ENCODE measurements at places on chromosomes 16 and 17.

DNA sequence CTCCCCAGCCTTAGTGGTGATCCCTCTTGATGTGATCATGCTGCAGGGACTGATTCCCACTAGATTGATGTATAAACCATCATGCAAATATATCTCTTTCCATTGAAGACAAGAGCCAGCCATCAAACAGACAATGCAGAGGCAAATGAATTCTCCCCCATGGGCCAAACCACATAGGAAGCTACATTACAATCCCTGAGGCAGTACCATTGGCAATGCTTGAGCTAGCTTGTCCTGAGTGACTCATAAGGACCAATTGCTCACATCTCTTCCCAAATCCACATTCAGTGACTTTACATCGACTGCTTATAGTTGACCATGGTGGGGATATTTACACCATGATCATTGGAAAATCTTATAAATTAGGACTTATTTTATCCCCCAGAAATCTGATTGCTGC lies 242.2 kb downstream of the SHISA9 start:
- no peak for DNase-seq

GRCh38 chr16:88943741-88944140 lies 33.3 kb downstream of the CBFA2T3 start:
- DNase-seq: no peak

GRCh38 chr16:89658221-89658879 lies 714 bp downstream of the SPATA33 start:
- no peak for DNase-seq

DNA sequence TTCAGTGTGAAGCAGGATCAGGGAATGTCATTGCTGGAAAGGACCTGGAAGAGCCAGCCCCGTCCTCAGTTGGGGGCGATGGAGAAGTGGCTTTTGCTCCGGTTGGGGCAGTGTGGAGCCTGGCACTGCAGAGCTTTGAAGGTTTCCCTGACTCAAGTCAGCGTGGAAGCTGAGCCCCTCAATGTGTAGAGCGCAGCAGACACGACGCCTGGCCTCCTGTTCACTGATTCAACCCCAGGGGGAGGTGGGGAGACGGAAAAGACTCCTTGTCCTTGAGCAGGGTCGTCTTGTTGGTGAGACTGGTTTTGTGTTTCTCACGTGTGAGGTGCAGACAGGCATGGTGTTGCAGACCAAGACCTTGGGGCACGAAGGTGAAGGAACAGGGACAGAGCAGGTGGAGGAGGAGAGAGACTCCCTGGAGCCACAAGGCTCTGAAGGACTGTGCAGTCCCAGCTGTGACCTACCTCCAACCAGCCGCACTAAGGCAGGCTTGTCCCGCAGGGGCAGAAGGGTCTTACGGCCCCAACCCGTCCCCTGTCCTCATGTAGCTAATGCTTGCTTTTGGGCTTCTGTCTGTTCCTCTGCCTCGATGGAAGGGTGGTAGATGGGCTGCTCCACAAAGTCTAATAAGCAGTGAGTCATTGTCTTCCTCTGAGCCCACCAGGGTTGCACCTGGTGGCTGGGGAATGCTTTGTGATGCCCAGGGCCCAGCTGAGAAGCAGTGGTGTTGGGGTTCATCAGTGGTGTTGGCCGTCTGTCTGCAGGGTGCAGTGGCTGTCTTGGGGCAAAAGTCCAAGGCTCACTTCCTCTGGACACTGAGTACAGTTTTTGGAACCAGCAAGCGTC lies 47.8 kb downstream of the MPRIP start:
- no peak for DNase-seq

DNA sequence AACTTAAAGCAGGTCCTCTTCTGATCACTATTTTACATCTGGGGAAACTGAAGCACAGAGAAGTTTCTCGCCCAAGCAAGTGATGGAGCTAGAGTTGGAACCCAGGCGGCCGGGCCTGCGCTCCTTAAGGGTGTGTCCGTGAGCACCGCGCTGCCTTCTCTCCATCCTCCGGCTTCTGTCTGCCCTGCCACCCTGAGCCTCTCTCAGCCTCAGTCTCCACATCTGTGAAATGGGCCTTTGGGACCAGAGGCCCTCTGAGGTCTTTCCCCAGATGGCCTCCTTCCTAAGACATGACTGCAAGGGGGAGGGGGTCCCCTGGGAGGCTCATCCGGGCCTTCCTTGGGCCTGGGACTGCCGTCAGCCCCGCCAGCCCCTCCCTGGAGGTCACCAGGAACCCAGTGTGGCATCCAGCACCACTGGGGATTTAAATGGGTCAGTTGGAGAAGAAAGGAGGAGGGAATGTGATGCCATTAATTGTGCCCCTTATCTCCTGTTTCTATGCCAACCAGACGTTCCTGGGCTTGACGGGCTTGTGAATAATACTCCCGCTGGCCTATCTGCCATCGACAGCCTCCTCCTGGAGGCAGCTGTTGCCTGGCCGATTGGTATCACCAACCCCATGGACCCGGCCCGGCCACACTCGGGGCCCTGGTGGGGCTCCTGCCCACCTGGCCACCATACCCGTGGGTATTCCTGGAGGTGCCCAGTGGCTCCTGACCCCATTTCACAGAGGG lies 5.1 kb downstream of the ZFPM1 start:
- DNase-seq: no peak

DNA sequence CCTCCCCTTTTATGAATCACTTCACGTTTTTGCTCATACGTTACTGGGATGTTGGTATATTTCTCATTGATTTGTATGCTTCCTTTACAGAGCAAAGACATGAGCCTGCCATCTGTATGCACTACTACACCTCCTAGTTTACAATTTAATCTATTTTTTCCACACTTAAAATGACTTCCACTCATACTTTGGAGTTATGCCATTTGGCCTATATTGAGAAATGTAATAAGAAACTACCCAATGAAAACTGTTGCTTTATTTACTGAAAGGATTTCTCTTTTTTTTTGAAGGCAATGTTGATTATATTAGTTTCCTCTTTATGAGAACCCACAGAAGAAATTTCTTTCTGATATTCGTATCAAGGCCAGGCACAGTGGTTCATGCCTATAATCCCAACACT lies 43.1 kb downstream of the DUSP14 start:
- DNase-seq: no peak

DNA sequence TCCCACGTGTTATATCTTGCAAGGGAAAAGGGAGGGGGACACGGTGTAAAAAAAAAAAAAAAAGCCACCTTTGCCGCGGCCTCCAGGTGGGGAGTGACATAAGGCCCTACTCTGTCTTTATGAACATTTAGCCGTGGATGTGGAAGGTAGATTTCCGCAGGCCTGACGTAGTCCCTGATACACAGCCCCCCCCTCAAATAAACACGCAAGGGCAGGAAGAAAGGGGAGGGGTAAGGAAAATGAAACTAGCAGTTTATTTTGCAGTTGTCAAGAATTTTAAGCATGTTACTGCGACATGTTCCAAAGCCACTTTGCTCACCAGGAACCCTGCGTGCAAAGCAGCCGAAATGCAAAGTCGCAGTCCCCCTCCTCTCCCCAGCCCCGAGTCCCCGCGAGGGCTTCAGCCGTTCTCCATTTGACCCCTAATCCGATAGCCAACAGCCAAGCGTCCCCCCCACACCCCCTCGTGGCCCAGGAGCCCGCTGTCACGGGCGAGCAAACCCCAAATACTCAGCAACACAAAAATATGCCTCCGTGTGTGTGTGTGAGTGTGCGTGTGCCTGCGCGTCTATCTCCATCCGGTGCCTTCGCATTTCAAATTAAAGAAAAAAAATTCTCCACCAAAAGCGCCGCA lies 1.2 kb downstream of the CBX4 start:
- no peak for DNase-seq

DNA sequence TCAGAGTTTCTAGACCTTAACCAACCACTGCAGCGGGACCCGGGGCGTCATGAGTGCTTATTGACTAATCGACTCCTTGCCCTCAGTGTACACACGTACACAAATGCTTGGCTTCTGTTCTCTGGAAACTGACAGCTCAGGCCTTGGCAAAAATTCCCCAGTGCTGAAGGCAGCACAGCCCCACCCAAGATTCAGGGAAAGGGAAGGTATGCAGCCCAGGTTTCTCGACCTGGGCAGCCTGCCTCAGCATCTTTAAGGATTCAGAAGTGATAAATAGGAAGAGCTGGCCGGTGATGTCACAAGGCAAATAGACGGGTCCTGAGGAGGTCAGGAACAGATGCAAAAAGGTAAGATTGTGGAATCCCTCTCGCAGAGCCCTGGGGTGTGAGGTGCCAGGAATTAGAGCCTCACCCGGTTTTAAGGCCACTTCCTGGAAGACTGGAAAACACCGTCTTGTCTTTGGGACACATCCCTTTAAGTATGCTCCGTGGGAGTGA lies 9.0 kb upstream of the CDH3 start:
- DNase-seq: no peak

DNA sequence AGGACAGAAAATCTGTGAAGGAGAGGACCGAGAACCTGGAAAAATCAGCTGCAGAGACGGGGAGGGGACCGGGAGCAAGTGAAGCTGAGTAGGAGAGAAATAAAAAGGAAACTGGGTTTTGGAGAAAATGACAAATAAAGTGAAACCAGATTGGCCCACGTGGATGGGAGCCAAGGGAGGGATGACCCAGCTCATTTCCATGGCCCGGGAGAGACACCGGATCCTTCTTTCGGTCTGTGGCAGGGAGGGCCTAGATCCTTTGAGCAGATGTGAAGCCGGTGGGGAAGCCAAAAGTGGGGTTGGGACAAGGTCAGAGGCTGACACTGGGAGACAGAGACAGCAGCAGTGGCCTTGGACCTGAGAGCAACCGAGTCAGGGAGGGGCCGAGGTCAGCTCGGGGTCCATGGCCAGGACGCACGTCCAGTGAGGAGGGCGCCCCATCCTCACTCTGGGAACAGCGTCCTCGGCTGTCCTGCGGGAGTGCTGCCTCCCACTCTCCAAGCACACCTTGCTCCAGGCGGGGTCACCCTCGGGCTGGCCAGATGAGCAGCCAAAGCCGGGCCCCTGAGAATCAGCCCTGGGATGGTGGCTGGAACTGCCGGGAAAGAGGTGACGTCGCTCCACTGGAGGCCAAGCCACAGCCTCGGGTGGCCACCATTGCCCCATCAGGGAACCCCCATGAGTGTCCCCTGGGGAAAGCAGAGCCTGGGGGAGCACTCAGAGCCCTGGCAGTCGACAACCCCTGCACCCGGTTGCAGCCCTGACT lies 50.8 kb upstream of the CDR2 start:
- DNase-seq: no peak

DNA sequence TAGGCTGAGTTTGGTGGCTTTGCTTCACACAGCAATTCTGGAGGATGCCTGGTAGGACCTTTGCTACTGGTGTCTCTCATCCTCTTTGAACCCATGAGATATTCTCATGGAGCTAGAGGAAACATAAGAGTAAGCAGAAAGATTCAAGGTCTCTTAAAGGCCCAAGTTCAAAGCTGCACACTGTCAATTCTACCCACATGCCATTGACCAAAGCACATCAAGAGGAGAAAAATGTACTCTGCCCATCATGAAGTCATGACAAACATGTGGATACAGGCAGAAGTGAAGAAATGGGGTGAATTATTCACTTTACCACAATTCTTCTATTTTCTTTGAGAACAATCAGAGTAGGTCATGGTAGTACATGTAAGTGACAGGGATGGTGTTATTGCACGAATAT lies 13.1 kb downstream of the SKA2 start:
- DNase-seq: no peak

DNA sequence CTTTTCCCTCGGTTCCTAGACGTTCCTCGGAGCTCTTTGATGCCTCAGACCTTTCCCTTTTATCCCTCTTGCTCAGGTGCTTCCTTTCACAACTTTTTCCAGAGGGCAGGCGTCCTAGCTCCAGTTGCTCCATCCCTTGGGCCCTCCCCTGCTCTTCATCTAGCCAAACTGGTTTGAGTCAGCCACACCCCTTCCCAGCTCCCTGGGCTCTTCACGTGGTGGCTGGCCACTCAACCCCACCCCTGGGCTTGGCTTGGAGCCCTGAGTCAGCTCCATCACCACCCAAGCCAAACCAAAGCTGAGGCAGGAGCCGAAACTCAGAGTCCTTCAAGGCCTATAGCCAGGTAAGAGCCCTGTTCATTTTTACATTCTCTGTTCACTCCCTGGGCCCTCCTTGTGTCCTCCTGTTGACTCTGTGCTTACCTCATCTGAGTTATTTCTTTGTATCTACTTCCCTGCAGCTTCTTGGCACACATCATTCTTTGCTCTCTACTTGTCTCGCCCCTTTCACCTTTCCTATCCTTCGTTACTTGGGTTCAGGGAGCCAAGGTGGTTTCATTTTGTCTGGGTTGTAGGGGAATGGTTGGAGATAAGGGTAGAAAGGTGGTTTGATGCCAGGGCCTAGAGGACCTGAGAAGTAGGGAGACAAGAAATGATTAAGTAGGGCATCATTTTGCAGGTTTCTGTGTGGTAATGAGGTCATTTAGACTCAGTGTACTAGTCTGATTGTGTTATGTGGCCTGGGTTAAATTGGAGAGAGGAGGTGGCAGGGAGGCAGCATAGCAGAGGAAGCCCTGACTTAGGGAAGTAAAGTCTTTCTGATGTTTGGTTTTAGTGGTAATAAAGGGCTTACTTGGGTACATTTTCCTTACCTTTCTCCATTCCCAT lies 7.6 kb upstream of the PHKG2 start:
- DNase-seq: no peak

GRCh38 chr16:77322757-77323156 lies 112.1 kb downstream of the ADAMTS18 start:
- no peak for DNase-seq

DNA sequence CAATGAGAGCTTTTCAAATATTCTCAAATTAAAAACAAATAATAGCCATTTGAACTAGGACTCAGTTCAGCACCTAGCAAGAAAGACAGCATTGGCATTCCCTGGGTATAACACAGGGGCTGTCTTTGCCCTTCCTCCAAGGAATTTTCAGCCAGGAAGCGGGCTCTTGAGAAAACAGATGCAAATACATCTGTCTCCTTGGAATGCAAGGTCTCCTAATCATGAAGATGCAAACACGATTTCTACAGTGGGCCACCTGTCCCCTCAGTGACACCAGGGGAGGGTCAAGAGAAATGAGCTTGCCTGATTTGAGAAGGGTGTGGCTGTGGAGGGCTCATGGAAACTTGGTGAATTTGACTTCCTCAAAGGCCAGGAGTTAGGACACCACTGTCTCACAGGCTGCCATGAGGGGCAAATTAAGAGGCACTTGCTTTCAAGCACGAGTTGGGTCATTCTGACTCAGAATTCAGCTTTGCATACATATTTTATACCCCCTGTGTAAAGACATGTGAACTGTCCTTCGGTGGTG lies 24.5 kb upstream of the SUPT4H1 start:
- DNase-seq: no peak

All from activated CD4-positive, alpha-beta T cell treated with anti-CD3 and anti-CD28 coated beads, Interleukin-2, amount 50 U/mL, for 1 hour (primary cell).